ENCODE measurements at places on chromosomes 2 and 18.

GRCh38 chr2:27251766-27252165 is 11.1 kb downstream of the SLC30A3 start:
- DNase-seq = no peak

GRCh38 chr18:305003-305501 is 37.2 kb upstream of the THOC1 start:
- no peak for DNase-seq

DNA sequence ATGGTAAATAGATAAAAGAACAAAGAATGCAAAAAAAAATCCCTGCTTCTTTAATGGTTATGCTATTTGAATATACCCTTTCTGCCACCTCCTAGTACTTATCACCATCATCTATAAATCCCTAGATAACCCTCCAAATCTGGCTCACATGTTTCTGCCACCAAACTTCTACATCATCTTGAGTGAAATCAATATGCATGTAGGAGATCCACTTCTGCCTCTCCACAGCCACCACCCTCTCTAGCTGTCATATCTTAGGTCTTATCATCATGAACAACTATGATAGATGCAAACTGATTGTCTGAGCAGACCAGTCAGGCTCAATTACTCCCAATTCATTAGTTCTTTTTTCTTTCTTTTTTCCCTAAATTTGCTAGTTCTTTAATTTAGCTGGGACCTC is 55.3 kb downstream of the STRN start:
- DNase-seq = no peak

DNA sequence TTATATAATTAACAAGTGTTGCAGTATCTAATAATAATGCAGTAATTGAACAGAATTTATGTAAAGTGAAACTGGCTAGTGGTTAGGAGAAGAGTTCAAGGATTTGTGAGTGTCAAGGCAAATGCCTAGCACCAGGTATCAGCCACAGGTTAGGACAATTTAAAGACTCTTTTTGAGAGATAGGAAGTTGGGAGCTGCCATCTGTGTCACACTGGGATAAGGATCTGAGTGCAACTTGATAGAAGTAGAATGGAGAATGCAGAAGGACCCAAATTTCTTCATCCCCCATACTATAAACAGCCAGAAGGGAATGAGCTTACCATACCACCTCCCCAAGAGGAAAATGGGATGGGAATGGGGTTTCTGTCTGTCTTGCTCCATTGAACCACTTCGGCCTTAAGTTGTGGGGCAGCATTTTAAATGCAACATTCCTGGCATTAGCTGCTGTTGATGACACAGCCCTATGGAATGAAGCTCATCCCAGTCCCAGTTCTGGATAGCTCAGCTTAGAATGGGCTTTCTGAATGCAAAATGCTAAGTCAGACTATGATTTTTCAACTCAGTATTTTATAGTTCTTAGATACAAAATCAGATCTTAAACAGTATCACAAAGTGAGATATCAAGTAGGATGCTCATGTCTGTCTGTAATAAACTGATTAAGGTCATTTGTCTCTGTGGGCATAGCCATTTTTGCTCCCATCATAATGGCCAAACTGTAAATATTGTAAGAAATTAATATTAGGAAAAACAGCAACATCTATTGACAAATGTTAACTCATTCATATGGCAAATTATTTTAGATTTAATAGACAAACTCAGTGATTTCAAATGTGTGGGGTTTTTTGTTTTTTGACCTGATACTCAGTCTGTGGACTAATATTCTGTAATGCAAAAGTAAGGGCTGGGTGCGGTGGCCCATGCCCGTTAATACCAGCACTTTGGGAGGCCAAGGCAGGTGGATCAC is 44.0 kb downstream of the GPR155 start:
- DNase-seq = no peak

- DNase-seq = no peak
Measured at GRCh38 chr2:53450923-53451322, 316.7 kb upstream of the CHAC2 start.

DNA sequence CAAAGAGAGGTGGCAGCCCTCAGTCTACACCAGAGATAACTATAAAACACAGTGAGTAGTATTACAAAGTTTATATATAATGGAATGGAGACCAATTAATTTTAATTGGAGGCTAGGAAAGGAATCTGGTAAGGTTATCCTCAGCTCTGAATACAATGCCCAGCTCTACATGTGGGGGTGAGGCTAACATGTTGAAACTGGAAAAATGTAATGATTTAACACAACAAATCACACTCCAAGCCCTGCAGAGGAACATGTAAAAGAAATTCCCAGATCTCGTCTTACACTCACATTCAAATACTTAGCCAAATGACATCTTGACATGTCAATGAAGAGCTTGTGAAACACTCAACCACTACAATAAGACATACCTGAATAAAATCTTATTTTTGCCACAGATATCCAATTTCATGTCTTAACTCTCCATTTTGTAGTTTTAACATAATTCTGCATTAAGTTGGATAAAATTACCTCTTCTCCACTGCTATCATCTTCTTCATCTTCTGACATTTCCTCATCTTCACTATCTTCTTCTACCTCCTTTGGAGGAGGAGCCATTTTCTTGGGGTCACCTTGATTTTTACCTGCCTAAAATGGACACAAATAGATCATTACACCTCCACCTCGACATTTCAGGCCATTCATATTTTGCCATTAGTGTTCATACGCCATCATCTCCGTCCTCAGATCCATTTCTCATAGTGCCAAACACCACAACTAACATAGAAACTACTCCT is 1.4 kb downstream of the NCL start:
- DNase-seq = no peak

DNA sequence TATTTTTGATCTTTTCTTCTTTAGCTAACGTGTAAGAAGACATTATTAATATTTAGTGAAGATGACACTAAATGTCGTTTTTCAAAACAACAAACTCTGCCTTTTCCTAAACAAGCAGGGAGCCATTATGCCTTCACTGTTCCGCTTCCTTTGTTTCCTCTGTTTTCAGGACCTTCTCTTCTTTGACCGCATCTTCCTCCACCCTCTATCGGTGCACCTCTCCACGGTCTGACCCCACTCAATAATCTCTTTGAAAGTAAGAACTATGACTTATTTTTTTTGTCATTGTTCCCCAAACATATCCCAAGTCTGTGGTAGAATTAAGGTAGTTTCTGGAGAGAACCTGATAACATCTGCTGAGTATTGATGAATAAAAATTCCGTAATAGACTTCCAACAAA is 5.8 kb upstream of the SCN1A start:
- DNase-seq = no peak

DNA sequence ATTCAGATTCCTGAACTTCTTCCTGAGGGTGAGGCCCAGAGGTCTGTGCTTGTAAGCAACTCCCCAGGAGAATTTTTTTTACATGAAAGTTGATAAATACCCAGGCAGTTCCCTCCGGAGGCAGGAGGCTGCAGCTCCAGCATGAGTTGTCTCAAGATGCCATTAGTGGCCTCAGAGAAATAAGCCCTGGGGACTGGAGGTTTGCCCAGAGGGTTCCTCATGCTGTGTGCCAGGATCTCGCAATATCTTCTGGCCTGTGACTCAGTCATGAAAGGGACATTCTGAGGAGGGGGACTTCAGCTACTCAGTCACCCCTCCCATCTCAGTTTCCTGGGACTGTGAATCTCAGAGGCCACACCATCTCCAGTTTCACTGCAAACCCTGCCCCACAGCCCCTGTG is 49.9 kb downstream of the LYPD1 start:
- DNase-seq = no peak

DNA sequence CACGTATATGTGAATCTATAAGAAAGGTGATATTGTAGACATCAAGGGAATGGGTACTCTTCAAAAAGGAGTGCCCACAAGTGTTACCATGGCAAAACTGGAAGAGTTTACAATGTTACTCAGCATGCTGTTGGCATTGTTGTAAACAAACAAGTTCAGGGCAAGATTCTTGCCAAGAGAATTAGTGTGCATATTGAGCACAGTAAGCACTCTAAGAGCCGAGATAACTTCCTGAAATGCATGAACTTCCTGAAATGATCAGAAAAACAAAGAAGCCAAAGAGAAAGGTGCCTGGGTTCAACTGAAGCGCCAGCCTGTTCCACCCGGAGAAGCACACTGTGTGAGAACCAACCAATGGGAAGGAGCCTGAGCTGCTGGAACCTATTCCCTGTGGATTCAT is 101.0 kb downstream of the HS6ST1 start:
- no peak for DNase-seq

- no peak for DNase-seq
Measured at GRCh38 chr18:13573750-13574149, 152.6 kb downstream of the FAM210A start.

DNA sequence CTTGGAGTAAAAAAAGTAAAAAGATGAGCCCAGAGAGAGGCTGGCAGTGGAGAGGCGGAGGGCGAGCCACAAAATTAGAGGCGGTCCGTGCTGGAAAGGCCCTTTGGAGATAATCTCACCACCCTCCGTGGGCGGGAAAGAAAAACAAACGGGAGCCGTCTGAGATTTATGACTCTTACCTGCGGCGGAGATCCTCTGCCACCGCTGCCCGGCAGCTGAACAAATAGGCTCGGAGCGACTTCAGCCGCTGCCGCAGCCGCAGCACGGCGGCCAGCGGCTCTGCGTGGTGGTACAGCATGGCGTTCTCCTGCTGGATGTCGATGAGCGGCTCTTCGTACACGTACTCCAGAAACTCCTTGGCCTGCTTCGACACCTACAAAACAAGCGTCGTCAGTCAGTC is 94.6 kb downstream of the PLEKHM3 start:
- DNase-seq = no peak

- DNase-seq = no peak
Measured at GRCh38 chr2:20381457-20381856, 30.8 kb upstream of the PUM2 start.

GRCh38 chr2:36964496-36965058 is 1.8 kb downstream of the STRN start:
- DNase-seq = no peak

DNA sequence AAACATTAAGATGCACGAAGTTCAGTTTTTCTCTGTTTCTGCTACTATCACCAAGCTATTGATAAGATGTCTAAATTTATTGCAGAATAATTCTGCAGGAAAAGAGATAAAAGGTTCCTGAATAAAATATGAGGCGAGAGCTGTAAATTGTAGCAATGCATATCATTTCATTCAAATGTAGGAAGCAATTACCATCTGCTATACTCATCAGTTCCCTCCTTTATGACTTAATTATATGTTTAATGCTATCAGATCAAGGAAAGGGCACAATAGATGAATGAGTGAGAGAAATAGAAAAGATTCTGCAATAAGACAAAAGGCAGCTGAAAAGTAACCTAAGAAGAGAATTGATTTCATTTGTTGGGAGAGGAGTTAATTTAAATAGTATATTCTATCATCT is 108.2 kb upstream of the GALNT5 start:
- no peak for DNase-seq

Measured in activated CD8-positive, alpha-beta memory T cell treated with anti-CD3 and anti-CD28 coated beads for 4 hours (primary cell).